ENCODE measurements at places on chromosomes 2 and 18.
A peak's percentile ranks its signal among the peaks of the same experiment; 100 is the strongest.

- no peak overlapping the region for H3K27ac ChIP-seq
- DNase-seq = no peak
- no peaks in the 10 kb centered on the region for H3K4me1 ChIP-seq
- no peaks in the 10 kb centered on the region for H3K27me3 ChIP-seq
Observed at GRCh38 chr2:180761224-180761623, 219.2 kb upstream of the UBE2E3 start.

DNA sequence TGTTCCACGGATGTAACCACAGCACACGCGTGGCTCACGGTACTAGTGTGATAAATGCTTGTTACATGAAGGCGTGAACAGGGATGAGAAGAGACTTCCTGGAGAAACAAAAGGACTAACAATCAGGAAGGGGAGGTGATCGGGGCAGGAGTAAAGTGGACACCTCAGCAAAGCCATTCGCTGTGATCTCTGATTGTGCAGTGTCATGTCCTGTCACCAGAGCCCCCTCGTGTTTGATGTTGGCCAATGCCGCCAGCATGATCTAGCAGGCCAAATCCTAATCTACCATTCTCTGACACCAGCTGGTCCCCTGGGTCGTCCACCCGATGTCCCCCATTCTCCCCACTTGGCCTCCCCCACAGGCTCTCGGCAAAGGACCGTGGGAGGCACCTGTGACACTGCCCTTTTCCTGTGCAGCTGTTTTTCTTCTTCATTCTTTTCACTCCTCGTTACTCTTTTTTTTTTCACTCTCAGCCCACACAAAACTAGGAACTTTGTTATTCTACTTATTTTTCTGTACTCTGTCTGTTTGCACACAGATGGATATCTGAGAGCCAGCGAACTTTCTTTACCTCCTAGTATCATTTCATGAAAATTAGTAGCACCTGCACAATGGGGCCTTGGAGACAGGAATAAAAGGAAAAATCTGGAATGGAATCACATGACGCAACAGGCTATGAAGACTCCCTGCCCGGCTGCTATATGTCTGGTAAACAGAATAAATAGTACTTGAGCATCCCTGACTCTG is 146.8 kb downstream of the TGIF1 start:
- DNase-seq = peak; percentile 37
- peak overlapping the region; percentile 72 for H3K4me3 ChIP-seq
- no peaks in the 10 kb centered on the region for H3K27me3 ChIP-seq
- H3K27ac ChIP-seq = peak overlapping the region; percentile 91
- H3K4me1 ChIP-seq = peaks cover 52% of the 10 kb centered on the region

GRCh38 chr18:35776473-35776872 is 194.9 kb downstream of the GALNT1 start:
- no peak overlapping the region for H3K4me3 ChIP-seq
- H3K27ac ChIP-seq = no peak overlapping the region
- no peaks in the 10 kb centered on the region for H3K27me3 ChIP-seq

- H3K4me3 ChIP-seq = no peak overlapping the region
- peaks cover 15% of the 10 kb centered on the region for H3K27me3 ChIP-seq
- H3K36me3 ChIP-seq = no peaks in the 10 kb centered on the region
- H3K4me1 ChIP-seq = peaks cover 3% of the 10 kb centered on the region
- no peak for DNase-seq
- H3K27ac ChIP-seq = no peak overlapping the region
Observed at GRCh38 chr2:219574484-219575311, 2.6 kb downstream of the INHA start.
